Activated CD8-positive, alpha-beta T cell treated with anti-CD3 and anti-CD28 coated beads, Interleukin-2, amount 10 ng/mL, durations not matched to agents 7 days and 5 days (primary cell): ENCODE measurements at places on chromosomes 2 and 18.

GRCh38 chr18:55878224-55878623, 290.2 kb upstream of the TCF4 start:
- DNase-seq = no peak

GRCh38 chr2:60873381-60873780, 8.0 kb upstream of the REL start:
- DNase-seq = peak; percentile 1

- no peak for DNase-seq
Observed at GRCh38 chr18:78764544-78764943, 215.1 kb upstream of the SALL3 start.

DNA sequence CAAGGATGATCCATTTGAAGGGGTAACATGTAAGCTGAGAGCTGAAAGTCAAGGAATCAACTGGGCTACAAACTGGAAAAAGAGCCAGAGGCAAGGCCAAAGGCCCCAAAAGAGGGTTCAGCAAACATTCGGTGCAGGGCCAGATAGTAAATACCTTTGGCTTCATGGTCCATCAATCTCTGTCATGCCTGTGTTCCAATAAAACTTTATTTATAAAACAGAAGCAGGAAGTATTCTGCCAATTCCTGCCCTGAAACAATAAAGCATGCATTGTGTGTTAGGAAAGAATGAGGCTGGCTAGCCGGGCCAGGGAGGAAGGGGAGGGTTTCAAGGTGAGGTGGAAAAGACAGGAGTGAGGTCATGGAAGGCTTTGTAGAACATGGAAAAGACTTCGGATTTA, 107.1 kb downstream of the LBH start:
- no peak for DNase-seq

GRCh38 chr18:62258093-62258492, 67.0 kb upstream of the TNFRSF11A start:
- no peak for DNase-seq
